NCI-H446 (cell line): ENCODE measurements at places on chromosomes 1 and 21.
A peak's percentile ranks its signal among the peaks of the same experiment; 100 is the strongest.

DNA sequence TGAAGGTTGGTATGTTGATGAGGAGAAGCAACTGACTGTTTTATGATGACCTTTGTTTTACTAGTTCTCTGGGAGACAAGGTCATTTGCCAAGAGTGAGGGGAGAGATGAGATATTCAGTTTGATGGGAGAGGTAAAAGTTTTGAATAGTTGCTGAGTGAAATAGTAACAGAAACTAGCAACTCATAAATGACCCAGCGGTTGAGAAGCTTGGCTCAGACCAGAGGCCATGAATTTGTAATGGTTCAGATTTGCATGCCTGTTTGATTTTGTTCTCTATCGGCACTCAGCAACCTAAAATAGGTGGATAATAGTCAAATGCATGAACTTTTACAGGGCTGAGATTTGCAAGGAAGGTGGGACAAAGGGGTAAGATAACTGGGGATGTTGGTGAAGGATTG lies 6.6 kb downstream of the CCDC30 start:
- no peak for DNase-seq

DNA sequence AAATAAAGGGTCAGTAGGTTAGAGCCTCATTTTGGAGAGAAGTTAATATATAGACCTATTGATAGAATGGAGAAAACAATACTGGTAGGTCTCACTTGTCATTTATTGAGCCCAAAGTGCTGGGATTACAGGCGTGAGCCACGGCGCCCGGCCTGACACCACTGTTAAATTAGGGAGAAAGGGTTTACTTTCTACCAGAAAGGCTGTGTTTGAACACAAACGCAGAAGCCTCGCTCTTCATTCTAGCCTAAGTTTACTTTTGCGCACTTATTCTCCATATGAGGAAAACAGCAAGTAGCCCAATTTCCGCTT lies 710 bp upstream of the PRPF3 start:
- DNase-seq: no peak

DNA sequence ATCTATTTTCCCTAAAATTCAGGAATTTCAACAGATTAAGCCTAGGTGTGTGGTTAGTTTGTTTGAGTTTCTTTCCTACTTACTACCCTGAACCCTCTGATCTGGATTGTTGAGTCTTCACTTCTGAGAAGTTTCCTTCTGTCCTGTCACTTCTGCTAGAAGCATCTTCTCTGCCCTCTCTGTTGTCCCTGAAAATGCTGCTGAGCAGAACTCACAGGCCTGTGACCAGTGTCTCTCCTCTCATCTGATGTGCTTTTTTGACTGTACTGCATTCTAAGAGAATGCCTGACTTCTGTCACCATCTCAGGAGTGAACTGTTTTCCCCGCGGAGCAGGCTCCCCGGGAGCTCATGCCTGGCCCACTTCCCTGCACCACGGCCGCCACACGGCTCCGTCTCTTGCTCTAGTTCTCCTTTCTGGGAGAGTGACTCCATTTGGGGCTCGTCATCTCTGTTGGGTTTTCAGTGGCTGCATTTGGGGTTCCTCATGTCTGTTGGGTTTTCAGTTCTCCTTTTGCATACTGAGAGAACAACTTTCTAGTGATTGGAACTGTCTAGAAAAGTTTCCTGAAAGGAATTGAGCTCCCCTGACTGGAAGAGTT lies 77.9 kb downstream of the POFUT2 start:
- no peak for DNase-seq

DNA sequence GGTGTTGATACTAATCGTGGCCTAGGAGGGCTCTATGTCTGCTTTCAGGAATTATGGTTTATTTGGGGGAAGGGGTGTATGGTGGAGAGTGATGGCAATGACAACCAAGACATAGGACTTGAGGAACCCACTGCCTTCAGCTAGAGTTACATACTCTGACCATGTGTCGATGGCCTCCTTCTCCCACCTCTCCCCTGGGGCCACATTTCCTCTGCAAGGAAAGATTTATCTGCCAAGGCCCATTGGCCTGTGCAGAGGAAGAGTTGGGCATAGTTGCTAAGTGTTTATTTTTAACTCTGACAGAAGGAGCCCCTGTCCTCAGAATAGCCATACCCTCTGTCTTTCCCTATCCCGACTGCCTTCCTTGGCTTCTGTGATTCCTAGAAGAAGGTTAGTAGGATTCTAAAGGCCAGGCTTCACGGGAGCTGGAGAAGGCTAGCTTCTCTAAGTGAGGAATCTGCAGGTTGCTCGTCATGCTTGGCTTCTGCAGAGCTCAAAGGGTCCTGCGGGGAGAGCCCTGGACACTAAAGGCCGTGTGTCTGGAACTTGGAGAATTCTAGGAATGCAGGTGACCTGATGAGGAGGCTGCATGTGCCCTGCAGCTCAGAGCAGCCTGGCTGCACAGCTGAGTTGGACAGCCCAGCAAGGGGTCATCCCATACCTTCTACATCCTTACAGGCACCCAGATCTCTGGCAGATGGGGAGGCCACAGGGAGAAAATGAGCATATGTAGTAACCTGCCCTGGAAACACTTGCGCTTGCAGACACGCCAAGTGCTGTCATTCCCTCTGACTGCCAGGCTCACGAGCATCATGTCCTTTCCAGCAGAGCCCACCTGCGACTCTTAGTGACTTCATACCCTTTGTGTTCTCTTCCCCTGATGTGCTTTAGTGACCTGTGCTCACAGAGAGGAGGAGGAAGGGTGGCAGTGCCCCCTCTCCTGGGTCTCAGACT lies 9.7 kb downstream of the MAPKAPK2 start:
- DNase-seq: no peak

GRCh38 chr1:91502672-91503184 lies 2.1 kb downstream of the CDC7 start:
- DNase-seq: peak; percentile 58

DNA sequence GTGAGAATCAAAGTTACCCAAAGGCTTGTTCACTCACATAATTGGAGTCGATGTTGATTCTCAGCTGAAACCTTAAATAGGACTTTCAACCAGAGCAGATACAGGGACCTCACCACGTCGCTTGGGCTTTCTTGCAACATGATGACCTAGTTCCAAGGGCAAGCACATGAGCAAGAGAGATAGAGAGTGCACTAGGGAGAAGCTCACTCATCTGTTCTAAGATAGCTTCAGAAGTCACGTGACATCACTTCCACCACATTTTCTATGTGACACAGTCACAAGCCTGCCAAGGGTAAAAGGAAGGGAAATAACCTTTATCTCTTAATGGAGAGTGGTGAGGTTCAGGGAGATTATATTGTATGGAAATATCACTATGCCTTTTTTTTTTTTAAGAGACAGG lies 470.1 kb upstream of the PLXNA2 start:
- no peak for DNase-seq

DNA sequence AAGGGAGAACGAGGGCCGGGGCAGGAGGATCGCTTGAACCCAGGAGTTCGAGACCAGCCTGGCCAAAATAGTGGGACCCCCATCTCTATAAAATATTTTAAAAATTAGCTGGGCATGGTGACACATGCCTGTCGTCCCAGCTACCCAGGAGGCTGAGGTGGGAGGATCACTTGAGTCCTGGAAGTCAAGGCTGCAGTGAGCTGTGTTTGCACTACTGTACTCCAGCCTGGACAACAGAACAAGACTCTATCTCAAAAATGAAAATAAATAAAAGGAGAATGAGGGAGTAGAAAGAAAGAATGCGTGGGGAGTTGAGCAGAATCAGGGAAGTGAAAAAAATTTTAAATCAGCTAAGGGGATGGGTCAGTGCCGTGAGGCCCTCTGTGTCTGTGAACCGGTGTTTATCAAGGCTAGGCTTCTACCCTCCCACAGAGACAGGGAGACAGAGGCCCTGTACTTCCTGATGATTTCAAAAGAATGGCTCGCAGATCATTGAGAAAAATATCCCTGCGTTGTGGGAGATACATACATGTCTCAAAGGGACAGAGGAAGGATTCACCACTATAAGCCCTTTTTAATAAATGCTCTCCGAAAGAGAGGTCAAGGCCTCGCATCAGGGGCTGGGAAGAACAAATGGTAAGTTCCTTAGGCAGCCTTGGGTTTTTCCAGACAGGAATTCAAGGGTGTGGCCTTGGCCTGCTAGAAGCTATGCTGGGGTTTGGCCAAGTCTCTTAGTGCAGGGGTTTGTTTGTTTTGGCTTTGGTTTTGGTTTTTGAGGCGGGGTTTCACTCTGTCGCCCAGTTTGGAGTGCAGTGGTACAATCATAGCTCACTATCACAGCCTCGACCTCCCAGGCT lies 20.7 kb downstream of the IL10RB start:
- DNase-seq: peak; percentile 38

GRCh38 chr1:77348549-77348948 lies 66.7 kb downstream of the AK5 start:
- DNase-seq: no peak

DNA sequence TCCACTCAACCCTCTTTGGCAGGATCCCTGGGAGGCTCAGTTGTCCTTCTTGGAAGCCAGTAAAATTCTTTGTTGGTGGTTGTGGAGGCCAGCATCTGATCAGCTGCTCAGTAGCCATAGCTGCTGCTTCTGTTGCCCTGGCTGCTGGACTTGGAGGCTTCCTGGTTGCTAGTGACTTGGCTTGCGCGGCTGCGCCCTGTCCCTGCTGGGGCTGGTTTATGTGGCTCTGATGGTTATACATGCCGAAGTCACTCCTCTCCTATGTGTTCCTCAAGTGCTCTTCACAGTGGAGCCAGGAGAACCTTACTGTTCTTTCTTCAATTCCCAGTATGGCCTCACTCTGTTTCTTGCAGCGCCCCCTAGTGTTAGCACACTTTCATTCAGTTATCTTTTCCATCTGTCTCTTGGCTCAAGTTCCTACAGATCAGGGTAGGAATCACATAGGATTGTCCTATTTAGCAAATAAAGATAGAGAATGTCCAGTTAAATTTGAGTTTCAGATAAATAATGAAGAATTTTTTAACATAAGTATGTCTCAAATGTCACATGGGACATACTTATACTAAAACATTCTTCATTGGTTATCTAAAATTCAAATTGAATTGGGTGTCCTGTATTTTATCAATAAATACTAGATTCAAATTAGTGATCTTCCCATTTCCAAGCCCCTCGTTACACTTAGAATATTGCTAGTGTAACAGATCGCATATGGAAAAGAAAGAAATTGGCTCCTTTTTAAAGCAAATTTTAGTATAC lies 176.5 kb downstream of the TGFB2 start:
- no peak for DNase-seq

- DNase-seq: no peak
Observed at GRCh38 chr1:57820356-57821095, 396.7 kb upstream of the DAB1 start.

DNA sequence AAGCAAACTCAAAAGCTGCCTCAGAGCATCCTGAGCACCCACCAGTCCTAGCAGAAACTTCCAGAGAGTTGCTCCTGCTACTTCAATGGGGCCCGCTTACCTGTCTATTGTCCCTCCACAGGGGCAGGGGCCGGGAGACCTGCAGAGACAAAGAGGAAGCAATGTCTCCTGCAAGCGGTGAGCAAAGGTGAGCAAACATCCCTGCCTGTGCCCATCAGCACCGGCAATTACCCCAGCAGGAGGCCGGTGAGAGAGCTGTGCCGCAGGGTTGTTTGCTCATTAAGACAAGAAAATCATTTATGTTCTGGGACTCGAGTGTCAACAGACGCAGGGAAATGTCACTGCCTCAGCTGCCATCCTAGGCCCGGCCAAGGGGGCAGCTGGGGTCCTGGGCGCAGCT lies 53.8 kb upstream of the TARDBP start:
- no peak for DNase-seq

DNA sequence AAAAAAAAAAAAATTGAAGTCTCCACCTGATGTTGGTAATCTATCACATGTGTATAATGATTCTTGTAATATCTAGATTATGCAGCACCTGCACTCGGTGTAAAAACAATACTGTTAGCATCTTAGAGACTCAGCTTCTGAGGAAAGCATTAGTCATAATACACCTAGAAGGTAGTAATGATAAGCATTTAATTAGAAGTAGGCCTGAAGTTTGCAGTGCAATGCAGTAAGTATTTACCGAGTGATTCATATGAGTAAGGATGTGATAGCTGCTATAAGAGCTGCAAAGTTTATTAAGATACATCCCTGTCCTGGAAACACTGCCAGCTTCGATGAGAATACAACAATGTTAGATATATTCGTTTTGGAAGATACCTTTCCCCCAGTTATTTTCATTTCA lies 196.4 kb downstream of the GREM2 start:
- no peak for DNase-seq

- no peak for DNase-seq
Observed at GRCh38 chr1:225685476-225686176, 32.7 kb upstream of the ENAH start.

DNA sequence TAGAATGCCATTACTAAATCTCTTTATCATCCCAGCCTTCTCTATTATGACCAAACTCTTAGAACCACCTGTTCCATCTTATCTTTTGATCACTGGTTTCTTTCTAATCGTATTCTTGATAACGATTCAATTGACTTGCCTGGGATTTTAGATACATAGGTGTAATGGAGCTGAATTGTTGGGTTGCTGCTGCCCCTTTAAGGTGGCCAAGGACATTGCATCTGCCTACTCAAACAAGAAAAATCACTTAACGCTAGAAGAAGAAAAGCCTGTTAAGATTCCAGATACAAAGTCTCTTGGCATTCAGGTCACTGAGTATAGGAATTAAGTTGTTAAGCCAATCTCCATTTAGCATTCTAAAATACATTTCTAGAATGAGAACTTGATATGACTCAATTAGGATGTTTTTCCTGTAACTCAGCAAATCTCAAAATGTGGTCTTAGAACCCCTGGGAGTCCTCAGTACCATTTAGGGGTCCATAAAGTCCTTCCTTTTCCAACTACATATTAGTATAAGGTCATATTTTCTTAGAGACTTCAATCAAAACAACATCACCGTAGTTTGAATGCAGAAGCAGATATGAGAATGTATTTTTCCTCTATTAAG lies 12.4 kb downstream of the NEXN start:
- DNase-seq: no peak

GRCh38 chr1:99472893-99473292 lies 173.0 kb upstream of the PALMD start:
- no peak for DNase-seq

DNA sequence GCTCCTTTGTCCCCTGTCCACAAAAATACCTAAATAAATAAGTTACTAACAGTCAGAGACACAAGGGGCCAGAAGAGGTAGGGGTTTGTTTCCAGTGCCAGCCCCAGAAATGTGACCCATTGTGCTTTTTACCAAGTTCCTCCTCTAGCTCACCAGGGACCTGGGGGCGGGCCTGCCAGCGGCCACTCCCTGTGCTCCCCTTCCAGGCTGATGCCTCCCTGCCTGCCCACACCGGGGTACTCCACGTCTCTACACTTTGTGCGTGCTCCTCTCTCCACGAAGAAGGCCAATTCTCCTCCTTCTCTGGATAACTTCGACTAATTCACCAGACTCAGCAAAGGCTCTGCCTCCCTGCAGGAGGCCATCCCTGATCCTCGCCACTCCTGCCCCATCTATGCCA lies 72.1 kb downstream of the BCAR3 start:
- no peak for DNase-seq

- DNase-seq: no peak
Observed at GRCh38 chr21:16113052-16113715, 383.4 kb downstream of the USP25 start.

DNA sequence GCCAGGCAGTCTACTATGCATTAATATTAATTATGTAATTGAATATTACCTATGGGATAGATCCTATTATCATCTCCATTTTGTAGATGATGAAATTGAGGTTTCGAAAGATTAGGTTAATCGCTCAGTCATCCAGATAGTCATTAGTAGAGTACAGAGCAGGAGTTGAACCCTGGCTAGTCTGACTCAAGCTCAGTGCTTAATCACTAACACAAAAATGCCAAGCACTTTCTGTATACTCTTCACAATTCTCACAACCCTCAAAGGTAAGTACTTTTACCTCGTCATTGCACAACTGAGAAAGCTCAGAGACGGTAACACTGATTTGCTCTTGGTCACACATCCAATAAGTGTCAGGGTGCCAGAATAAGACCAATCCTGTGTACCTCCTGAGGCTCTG lies 280.2 kb upstream of the PLXNA2 start:
- DNase-seq: no peak

- DNase-seq: no peak
Observed at GRCh38 chr1:155247667-155248553, 7.4 kb downstream of the ENTREP3 start.
